Suppressor macrophage treated with lipopolysaccharide for 4 hours (primary cell): ENCODE measurements at places on chromosomes 3 and 15.

- DNase-seq = no peak
Observed at GRCh38 chr3:188469228-188469885, 315.4 kb downstream of the LPP start.

GRCh38 chr3:87225659-87226058 is 1.4 kb upstream of the CHMP2B start:
- no peak for DNase-seq

- no peak for DNase-seq
Observed at GRCh38 chr3:159239059-159239458, 437.2 kb downstream of the MFSD1 start.

GRCh38 chr3:48476426-48477053 is 27.4 kb downstream of the SHISA5 start:
- no peak for DNase-seq

- no peak for DNase-seq
Observed at GRCh38 chr3:123508178-123508577, 59.3 kb upstream of the ADCY5 start.

DNA sequence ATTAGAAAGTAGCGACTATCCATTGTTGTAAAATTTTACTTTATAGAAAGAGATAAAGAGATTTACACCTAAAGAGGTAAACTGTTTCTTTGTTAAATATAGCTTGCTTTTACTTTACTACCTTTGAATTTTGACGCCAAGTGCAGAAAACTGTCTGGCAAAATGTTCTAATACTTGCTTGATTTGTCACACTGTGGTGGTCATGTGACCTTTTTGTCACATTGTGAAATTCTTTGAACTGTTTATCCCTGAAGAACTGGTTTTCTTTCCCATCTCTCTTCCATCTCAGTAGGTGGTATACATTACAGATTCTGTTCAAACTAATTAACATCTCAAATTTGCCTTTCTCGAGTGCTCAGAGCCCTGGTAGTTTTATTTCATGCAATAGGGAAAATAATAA is 327.4 kb downstream of the NAALADL2 start:
- DNase-seq = no peak

DNA sequence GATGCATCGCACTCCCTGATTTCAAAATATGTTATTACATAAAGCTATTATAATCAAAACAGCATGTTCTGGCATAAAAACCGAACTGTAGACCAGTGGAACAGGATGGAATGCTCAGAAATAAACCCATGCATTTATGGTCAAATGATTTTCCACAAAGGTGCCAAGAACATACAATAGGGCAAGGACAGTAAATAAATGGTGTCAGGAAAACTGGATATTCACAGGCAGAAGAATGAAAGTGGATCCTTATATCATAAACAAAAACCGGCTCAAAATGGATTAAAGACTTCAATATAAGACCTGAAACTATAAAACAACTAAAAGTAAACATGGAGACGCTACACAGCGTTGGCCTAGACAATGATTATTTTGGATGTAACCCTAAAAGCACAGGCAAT is 22.6 kb downstream of the USP50 start:
- no peak for DNase-seq

DNA sequence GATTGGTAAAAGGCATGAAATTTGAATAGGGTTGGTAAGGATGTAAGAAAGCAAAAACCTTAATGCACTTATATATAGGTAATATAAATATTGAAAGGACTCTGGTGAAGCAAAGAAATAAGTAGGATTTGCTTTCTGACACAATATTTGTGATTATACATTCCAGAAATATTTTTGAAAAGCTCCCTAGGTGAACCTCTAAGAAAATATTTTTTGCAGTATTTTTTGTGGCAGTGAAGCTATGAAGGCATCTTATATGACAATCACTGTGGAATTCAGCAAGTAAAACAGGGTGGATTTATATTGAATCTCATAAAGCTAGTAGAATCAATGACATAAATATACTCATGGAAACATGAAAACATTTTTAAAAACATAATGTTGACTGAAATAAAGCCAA is 119.6 kb upstream of the EPHA3 start:
- no peak for DNase-seq

DNA sequence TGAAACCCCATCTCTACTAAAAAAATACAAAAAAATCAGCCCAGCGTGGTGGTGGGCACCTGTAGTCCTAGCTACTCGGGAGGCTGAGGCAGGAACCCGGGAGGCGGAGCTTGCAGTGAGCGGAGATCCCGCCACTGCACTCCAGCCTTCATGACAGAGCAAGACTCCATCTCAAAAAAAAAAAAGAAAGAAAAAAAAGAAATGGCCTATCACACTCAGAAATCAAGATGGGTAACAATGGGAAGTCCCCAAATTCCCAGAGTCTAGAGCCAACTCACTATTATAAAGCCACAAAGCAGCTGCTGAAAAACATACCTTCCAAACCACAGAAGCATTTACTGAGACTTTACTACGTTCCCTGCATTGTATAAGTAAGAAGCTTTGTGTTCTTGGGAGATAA is 7.5 kb downstream of the HDGFL3 start:
- DNase-seq = peak; percentile 21

- DNase-seq = no peak
Observed at GRCh38 chr15:90986790-90987507, 7.4 kb downstream of the PRC1 start.

- peak; percentile 94 for DNase-seq
Observed at GRCh38 chr15:90829942-90830440, 38.4 kb upstream of the FURIN start.

- DNase-seq = peak; percentile 54
Observed at GRCh38 chr3:136192831-136193230, 3.3 kb downstream of the MSL2 start.

GRCh38 chr3:79018265-79018664 is 749.5 kb downstream of the ROBO1 start:
- no peak for DNase-seq

GRCh38 chr3:128215290-128215689 is 62.0 kb downstream of the EEFSEC start:
- no peak for DNase-seq

GRCh38 chr15:81068516-81068915 is 65.6 kb upstream of the CFAP161 start:
- no peak for DNase-seq

DNA sequence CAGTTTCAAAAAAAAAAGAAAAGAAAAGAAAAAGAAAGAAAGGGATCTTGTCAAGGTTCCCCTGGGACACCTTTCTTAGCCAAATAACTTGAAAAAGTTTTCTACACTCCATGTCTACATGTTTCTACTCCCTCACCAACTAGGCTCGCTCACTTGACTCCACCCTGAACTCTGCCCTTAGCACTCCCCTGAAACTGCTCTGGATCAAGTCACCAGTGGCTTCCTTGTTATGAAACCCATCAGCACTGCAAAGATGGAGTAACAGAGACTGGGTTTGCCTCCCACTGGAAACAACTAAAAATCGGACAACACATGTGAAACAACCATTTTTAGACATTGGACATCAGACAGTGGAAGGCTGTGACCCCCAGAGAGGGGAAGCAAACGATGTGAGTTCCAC is 36.8 kb downstream of the TMEM40 start:
- peak; percentile 15 for DNase-seq
